Amniotic stem cell (primary cell): ENCODE measurements at places on chromosomes 7 and 10.

DNA sequence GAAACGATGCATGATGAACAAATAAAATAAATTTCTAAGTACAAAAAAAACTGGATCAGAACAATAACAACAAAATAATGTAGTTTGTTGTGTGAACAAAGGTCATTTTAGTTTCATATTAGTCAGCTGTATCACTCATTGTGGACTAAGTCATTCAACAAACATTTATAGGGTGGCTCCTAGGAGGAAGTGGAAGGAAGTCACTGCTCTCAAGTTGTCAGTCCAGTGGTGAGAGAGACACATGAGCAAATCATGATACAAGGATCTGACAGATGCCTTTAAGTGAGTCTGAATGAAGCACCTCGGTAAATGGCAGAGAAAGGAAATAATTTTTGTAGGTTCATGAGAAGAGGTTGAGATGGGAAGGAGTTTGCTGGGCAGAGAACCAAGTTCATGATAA is 56.8 kb downstream of the EPDR1 start:
- no peak for DNase-seq

- DNase-seq, result peak; percentile 55
These were observed 10.7 kb upstream of the KMT2E start for GRCh38 chr7:105003275-105003674.

GRCh38 chr10:131160219-131160875 is 151.2 kb downstream of the TCERG1L start:
- DNase-seq, result no peak

DNA sequence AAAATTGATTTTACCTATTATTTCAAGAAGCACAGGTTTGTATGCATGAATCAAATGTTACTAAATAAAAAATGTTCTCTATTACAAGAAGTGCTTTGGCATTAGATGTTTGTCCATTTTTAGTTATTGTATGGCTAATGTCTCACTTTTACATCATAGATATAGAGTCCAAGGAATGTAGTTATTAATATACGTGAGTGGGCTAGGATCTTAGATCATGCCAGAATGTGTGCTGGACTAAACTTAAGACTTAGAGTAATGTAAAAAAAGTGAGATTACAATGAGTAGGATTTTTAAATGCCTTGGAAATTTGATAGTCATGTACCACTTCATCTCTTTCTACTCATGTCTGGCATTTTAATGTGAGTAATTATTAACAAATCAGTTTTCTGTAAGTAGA is 196.6 kb downstream of the ARL4A start:
- DNase-seq, result no peak

DNA sequence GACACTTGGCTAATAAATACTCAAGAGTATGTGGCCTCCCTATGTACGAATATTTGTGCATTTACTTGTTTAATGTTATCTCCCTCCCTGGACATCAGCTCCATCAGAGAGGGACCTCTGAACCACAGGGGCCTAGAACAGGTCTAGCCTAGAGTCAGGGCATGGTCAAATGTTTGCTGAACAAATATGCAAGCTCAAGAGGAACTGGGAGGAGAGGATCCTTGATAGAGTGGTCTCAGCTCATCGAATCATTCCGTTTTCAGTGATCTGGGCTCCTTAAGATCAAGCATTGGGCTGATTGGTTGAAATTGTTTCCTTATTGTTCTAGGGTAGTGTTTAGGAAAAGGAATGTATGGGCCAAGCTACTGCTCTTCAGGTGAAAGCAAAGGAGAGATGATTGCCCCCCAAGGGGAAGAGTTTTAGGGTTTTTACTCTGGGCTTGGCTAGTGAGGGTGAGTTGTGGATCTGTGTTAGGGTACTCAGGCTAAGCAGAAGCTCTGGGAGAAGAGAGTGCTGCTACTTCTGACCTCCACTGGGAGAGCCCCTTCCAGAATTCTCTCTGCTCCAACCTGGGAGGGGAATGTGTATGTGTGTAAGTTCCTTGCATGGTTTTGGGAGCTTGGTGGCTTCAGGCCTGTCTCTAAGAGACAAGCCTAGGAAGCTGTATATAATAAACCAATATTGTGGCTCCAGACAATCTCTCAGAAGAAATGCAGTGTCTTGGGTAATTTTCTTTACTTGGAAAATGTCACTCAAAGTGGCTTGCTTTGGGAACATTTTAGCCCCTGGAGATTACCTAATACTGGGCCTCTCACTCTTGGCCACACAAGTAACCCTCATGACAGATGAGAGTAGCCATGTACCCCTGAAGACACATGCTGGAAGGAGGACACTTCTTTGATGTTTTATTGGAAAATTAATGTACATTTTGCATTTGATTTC is 110.0 kb downstream of the EMX2 start:
- DNase-seq, result no peak

DNA sequence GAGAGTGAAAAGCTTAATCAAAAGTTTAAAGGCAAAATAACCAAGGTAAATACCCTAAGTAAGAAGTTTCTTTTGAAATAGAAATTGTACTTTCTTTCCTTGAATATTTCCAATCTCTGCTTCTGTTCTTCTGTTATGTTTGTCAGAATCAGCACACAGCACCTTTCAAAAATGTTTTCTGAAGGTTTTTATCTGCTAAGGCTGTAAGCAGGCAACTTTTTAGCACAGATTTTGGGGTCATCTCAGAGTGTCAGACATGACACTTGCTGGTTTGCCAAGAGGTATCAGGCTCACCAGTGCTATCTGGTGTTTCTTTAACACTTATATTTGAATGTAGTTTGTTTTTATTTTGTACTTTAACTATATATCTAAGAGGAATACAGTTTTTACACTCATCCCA is 94.2 kb downstream of the CDK6 start:
- no peak for DNase-seq

GRCh38 chr7:15561835-15562234 is at the start of gene AGMO:
Gene AGMO, minus strand, starts transcription at chr7:15562015.
- DNase-seq, result no peak

DNA sequence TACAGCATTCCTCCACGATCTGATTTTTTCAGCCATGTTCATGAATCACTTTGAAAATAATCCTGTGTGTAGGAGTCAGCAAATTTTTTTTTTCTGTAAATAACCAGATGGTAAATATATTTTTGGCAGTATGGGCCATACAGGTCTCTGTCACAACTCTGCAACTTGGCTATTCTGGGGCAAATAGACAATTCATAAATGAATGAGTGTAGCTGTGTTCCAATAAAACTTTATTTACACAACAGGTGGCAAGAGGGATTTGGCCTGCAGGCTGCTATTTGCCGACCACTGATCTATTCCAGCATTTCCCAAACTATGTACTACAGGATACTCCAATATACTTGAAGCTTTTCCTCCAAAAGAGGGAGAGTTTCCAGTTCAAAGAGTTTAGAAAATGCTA is 78.7 kb upstream of the SVIL start:
- DNase-seq, result no peak

DNA sequence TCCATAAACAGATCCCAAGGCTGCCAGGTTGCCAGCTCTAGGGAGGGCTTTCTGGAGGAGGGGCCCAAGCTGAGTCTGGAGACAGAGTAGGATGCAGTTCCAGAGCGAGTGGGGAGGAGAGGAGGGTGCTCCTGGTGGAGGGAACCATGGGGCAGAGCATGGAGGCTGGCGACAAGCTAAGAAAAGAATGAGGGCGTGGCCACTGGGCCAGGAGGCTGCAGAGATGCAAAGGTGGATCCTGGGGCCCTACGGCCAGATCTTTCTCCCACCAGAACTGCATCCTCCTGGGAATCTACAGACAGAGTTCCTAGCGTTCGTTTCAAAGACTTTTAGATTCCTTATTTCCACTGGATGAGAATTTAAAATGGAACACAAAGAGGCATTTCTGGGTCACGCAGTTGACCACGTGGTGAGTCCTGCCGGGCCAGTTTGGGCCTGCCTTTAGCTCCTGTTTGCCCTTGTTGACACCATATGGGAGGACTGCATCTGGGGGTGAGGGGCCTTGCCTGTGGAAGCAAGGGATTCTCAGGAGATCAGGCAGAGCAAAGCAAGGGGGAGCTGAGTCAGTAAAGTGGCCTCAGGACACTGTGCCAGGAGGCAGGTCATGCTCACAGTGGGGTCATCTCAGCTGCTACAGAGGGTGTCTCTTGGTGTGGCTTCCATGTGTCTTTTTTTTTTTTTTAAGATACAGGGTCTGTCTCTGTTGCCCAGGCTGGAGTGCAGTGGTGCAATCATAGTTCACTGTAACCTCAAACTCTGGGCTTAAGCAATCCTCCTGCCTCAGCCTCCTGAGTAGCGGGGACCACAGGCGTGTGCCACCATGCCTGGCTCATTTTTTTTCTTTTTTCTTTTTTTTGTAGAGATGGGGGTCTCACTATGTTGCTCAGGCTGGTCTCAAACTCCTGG is 137.8 kb downstream of the SH3PXD2A start:
- DNase-seq, result no peak

GRCh38 chr7:121366852-121367431 is 29.2 kb downstream of the FAM3C start:
- DNase-seq, result no peak

GRCh38 chr10:5888843-5889623 is 660 bp downstream of the ANKRD16 start:
- DNase-seq, result no peak

- DNase-seq, result peak; percentile 47
These were observed 48.9 kb downstream of the PUS7 start for GRCh38 chr7:105473163-105473562.
